ENCODE measurements at places on chromosomes 5 and 9.
A peak's percentile ranks its signal among the peaks of the same experiment; 100 is the strongest.

- peak; percentile 88 for DNase-seq
Measured at GRCh38 chr9:135905380-135906258, 1.7 kb downstream of the CAMSAP1 start.

DNA sequence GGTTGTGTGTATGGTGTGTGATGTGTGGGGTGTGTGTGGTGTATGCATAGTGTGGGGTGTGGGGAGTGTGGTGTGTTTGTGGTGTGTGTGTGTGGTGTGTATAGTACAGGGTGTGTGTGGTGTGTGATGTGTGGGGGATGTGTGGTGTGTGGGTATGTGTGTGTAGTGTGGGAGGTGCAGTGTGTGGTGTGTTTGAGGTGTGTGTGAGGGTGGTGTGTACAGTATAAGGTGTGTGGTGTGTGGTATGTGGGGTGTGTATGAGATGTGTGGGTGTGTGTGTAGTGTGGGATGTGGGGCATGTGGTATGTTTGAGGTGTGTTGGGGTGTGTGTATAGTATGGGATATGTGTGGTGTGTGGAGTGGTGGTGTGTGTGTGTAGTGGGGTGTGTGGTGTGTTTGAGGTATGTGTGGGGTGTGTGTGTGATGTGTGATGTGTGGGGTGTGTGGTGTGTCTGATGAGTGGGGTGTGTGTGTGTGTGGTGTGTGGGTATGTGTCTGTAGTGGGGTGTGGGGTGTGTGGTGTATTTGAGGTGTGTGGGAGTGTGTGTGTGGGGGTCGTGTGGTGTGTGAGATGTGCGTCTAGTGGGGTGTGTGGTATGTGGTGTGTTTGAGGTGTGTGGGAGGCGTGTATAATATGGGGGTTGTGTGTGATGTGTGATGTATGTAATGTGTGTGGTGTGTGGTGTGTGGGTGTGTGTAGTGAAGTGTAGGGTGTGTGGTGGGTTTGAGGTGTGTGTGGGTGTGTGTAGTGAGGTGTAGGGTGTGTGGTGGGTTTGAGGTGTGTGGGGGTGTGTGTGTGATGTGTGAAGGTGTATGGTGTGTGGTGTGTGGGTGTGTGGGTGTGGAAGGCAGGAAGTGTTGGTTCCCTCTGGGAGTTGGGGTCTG, 8.6 kb downstream of the ECSCR start:
- no peak for DNase-seq

GRCh38 chr9:78351816-78352215, 54.9 kb downstream of the PSAT1 start:
- DNase-seq, result no peak

DNA sequence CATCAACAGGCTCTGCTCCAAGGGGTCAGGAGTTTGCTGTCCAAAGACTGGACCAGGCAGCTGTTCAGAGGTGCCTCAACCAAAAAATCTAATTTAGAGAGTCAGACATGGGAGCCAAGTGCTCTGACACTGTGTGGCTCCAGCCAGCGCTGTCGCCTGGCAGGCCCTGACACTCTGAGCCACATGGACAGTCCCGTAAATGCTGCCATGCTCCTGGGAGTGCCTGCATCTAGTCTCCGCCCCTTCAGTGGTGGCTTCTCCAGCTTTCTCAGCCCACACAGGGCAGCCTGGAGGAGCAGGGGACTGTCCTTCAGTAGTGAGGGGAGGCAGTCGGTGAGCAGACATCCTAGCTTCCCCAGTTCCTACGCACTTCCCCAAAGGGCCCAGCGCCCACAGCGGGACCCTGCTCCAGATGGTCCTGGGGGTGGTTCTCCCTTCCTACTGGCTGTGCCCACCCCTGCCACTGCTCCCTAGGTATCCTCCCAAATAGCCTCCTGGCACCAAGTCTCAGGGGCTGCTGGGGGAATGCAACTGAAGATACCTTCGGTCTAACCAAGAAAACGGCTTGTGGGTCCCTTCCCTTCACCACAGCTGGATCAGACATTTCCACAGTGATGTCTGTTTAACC, 72.3 kb downstream of the SHC3 start:
- no peak for DNase-seq
